ENCODE measurements at places on chromosomes 13 and 19.

GRCh38 chr19:56477429-56478338 is 539 bp upstream of the ZNF667 start:
- peak; percentile 63 for DNase-seq

- no peak for DNase-seq
These were observed 465.1 kb downstream of the SLITRK5 start for GRCh38 chr13:88136098-88136790.

- no peak for DNase-seq
These were observed 48.6 kb downstream of the CHST8 start for GRCh38 chr19:33670398-33670797.

DNA sequence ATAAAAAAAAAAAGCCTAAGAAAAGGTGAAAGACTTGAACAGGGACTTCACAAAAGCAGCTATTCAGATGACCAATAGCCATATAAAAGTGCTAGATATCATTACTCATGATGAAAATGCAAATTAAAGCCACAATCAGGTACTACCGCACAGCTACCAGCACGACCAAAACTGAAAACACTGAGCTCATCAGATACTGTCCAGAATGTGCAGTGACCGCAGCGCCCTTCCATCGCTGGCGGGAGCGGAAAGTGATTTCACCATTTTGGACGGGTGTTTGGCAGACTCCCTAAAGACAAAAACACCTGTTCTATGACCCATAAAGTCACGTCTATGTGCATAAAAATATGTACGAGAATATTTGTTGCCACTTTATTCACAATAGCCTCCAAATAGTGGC is 60.7 kb downstream of the SLC6A16 start:
- DNase-seq, result no peak

- no peak for DNase-seq
These were observed 25.0 kb upstream of the NCCRP1 start for GRCh38 chr19:39171479-39172465.

DNA sequence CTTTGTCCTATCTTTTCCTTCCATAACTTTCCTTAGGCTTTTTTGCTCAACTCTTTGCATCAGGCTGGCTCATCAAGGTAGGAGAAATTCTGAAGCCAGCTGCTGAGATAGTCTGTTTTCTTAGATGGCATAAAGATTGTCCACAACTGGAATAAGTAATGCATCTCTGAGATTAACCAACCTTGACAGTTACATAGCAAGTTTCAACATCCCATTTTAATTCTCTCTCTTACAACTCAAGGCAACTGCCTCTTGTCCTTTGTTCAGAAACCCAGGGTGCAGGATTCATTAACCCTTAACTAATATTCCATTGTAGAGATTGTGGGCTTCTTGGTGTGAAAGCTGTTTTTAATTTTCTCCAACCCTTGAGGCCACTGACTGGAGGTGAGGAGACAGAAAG is 239.2 kb downstream of the LACC1 start:
- no peak for DNase-seq

GRCh38 chr19:38429055-38429810 is 3.2 kb upstream of the RASGRP4 start:
- DNase-seq, result peak; percentile 33

DNA sequence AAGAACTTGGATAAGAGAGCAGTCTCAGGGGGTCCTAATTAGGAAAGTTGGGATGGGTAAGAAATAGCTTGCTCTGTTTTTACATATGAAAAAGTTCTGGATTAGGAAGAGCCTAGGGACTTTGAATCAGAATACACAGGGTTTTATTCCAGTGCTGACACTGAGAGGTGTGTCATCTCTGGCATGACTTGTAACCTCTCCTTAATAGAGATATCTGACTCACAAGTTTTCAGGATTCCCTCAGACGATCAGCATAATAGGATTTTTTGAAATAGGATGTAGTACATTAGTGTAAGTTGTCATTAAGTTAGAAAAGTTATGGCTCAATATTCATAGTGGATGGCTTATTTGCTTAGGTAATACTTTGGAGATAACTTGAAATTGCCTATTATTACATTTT is 555.2 kb upstream of the MIR17HG start:
- DNase-seq, result no peak

DNA sequence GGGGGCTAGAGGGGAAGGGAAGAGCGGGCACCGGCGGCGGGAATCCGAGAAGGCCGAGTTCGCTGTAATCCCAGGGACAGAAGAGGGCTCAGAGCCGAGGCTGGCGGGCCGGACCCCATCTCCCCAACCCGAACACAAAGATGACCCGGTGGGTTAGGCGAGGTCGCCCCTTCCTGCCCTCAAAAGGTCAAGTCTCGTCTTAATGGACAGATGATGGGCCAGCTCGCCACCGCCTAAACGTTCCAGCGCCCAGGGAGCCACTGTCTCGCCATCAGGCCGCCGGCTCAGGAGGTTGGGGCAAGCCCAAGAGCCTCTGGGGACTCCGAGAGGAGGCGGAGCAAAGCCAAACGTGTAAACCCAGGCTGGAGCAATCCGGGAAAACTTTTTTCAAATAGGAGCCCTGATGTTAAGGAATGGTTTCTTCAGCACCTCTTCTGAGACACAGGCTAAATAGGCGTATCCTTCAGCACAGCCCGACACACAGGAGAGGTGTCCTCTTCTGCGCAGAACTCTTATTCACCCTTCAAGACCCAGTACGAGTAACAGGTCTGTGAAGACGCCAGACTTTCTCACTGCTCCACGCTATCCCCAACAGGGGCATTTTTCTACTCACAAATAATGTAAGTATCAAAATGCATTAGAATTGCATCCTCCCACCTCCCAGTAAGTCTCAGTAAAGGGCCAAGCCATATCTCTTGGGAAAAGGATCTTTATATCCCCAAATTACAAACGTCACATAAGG is 6.3 kb upstream of the POU4F1 start:
- DNase-seq, result no peak

GRCh38 chr13:20945952-20946383 is 43.4 kb upstream of the XPO4 start:
- DNase-seq, result peak; percentile 3

GRCh38 chr13:33640832-33641231 is 177.1 kb upstream of the RFC3 start:
- DNase-seq, result no peak

GRCh38 chr19:19461306-19461670 is 54.1 kb downstream of the TSSK6 start:
- DNase-seq, result no peak

GRCh38 chr19:39533003-39533512 is 406 bp upstream of the EID2B start:
- no peak for DNase-seq

DNA sequence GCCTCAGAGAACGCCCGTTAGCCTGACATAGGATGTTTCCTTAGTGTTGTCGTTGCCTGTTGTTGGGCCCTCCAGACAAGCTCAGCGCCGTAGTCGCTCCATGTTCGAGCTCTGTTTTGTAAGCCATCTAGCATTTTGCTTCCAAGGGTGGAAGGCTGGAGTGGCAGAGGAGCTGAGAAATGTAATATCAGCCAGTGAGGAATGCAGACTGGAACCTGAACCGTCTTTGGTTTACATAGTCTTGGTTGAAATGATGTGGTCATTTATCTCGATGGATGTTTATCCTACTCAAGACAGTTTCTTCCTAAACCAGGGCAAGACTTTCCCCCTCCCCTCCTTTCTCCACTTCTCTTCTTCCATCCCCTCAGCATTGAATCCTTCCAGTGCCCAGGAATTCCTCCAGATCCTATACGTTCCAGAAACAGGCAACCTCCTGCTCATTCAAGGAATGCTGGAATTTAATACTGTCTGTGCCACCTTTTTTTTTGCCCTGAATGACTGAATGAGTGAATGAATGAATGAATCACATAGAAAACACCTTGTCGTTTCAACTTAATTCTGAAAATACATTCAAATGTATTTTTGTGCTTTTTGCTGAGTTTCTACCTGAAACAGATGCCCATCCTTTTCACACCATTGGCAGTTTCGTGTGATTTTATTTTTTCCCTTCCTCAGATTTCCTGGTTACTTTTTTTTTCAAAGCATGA is 109.5 kb upstream of the MBNL2 start:
- no peak for DNase-seq

DNA sequence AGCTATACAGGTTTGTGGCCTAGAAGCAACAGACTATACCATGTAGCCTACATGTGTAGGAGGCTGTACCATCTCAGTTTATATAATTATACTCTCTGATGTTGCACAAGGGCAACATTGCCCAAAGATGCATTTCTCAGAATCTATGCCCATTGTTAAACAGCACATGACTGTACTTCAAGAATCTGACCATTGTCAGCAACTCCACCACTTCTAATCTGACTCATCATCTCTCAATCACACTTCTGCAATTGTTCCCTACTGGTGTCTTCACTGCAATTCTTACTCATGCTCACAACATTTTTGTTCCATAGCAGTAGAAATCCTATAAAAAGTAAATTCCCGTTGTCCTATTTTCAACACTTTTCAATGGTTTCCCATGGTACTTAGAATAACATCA is 63.9 kb upstream of the ATXN8OS start:
- no peak for DNase-seq
